NCI-H226 (cell line): ENCODE measurements at places on chromosomes 5 and 9.
A peak's percentile ranks its signal among the peaks of the same experiment; 100 is the strongest.

DNA sequence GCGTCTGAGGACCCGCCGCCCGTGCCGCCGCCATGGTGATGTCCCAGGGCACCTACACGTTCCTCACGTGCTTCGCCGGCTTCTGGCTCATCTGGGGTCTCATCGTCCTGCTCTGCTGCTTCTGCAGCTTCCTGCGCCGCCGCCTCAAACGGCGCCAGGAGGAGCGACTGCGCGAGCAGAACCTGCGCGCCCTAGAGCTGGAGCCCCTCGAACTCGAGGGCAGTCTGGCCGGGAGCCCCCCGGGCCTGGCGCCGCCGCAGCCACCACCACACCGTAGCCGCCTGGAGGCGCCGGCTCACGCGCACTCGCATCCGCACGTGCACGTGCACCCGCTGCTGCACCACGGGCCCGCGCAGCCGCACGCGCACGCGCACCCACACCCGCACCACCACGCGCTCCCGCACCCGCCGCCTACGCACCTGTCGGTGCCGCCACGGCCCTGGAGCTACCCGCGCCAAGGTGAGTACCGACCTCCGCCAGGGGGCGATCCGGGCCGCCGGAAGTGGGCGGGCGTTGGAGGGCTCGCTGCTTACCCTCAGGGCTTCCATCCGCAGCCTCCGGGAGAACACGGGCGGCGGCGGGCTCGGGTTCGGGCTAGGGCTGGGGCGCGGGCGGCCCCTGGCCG lies 8.5 kb downstream of the PRR7 start:
- DNase-seq: peak; percentile 69

DNA sequence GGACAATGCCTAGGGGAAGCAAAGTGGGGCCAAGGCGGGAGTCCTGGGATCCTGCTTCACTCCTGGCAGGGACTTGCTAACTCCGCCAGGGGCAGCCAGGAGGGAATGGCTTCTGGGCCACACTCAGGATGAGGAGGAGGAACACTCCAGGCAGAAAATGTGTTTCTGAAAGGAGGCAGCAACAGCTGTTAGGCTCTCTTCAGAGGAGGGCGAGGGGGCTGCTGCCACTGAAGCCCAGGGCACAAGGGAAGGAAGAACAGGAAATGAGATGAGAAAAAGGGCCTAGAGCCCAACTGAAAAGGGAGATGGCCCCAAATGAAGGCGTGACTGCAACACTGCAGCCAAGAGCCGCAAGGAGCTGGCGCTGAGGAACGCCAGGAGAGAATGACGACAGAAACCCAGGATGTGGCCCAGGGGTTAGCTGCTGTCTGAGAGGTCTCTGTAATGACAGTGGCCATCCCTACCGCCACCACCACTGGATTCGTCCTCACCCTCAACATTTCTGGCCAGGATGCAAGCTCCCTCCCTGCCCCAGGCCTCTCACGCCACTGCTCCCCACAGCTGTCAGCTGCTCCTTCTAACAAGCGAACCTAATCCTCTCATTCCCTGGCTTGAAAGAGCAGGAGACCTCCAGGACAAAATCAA lies 15.8 kb downstream of the PSMB7 start:
- no peak for DNase-seq

- no peak for DNase-seq
Measured at GRCh38 chr5:120463006-120463680, 957 bp upstream of the PRR16 start.

- no peak for DNase-seq
Measured at GRCh38 chr5:88394536-88395175, 126.0 kb upstream of the TMEM161B start.

DNA sequence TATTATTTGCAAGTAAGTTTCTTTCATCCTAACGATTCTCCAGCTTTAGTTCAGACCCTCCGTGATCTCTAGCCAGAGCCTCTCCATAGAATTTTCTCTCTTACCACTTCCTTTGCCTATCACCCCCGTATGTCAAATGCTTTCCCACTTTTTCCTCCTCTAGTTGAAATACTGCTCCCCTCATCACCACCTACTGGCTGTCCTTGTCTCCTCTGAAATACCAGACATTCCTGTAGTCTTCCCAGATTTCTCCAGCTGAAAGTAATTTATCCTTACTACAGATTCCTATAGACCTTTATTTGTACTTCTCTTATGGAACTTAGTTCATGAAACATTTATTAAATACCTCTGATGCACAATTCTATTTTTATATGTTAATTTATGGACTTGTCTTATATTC lies 36.0 kb upstream of the GLIPR2 start:
- DNase-seq: peak; percentile 52

GRCh38 chr5:168295574-168296201 lies 4.2 kb downstream of the WWC1 start:
- peak; percentile 82 for DNase-seq

- DNase-seq: no peak
Measured at GRCh38 chr5:73979321-73979720, 353.3 kb downstream of the ARHGEF28 start.
